ENCODE measurements at places on chromosomes 3 and 15.

DNA sequence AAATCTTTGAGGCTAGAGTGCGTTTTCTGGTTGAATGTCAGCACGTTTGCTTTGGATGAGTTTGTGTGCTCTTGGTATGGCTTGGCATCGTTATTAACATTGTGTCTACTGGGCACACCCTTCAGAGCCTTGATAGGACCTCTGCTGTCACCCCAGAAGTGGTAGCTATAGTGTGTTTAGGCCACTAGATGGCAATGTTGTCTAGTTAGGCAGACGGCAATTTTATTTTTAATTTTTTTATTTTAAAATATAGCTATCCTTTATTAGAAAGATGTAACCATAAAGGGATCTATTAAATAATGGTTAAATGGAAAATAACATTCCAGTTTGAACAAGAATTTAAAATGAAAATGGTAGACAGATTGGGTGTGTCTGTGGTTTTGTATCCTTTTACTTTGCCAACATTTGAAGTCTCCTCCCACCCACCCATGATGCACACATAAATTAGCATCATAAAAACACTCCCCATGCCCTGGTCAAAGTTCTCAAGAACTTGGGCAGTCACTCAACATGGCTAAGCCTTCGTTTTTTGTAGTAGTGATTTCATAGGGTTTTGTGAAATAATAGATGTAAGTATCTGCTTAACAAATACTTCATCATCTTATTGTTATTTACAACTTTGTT lies 200.7 kb downstream of the KCNH8 start:
- no peak for DNase-seq

- no peak for DNase-seq
Measured at GRCh38 chr3:100968932-100969906, 24.0 kb downstream of the ABI3BP start.

DNA sequence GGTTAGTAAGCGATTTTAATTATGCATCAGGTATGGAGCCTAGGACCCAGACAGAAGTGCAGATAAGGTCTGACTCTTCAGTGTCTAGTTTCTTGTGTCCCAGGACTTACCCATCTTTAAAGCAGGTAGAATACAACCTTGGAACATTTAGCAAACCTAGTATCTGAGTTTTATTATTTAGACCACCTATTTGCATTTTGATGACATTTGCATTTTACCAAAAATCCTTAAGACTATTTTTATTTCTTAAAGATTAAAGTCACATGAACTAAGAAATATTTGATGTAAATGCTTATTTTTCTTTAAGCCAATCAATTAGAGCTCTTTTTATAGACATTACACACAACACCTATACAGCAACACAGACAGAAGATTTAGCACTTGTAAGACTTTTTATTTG lies 939.1 kb downstream of the OTOL1 start:
- DNase-seq, result no peak

- no peak for DNase-seq
Measured at GRCh38 chr3:10242182-10243065, 5.8 kb upstream of the TATDN2 start.

DNA sequence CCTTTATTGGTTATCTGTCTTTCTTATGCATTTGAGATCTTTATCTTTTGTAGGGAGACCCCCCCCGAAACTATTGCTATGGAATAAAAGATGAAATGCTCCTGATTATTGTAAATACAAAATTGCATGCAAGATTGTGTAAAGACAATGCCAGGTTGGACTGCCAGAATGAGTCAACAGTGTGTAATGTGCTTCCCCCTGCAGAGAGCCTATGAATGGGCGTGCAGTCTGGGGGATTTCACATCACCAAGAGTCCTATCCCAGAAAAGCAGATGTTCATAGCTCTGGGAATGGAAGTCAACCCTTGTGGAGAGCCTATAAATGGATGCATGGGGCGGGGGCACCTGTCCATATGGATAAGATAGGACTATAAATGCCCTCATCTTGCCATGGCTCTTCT lies 584.3 kb downstream of the NSUN3 start:
- DNase-seq, result no peak

GRCh38 chr3:120745466-120745865 lies 2.9 kb downstream of the GTF2E1 start:
- DNase-seq, result no peak

DNA sequence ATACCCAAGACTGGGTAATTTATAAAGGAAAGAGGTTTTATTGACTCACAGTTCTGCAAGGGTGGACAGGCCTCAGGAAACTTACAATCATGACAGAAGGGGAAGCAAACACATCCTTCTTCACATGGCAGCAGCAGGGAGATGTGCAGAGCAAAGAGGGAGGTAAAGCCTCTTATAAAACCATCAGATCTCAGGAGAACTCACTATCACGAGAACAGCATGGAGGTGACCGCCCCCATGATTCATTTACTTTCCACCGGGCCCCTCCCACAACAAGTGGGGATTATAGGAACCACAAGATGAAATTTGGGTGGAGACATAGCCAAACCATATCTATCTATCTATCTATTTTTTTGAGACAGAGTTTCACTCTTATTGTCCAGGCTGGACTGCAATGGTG lies 5.4 kb downstream of the GDPGP1 start:
- no peak for DNase-seq

All from NCI-H1105 treated with DMSO at 0.1 percent for 48 hours (cell line).